Vagina (tissue), 2 donors: ENCODE measurements at places on chromosomes 7 and 10.

GRCh38 chr7:23419845-23420244 lies 50.4 kb downstream of the IGF2BP3 start:
- DNase-seq = no peak

DNA sequence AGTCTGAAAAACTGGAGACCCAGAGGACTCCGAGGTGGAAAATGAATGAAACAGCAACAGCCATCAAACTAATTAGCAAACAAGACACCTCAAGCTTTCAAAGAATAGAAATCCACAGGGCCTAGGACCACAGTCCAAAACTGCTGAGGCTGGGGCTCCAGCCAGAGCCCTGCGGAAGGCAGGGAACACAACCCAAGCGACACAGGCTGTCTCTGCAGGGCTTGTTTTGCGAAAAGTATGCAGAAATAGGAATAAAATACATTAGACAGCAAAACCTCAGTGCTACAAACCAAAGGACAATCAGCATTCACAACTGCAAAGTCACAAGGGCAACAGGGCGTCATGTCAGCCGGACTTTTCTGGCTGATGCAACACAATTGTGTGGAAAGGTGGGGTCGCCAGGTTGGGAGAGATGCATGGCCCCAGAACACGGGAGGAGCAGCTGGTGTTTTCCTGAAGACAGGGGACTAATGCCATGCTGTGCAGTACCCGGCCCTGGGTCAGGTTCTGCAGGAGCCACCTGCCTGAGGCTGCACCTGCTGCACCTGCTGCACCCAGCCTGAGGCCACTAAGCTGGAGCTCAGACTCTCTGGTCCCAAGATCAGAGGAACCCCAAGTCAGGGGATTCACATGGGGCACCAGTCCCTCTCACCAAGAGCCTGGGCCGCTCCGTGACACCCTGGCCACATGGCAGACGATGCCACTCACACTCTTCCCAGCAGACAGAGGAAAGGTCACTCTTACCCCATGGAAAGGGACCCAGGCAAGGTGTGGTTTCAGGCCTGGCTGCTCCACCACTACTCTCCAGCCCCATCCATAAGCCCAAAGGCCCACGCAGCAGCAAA lies 74.2 kb downstream of the MAD1L1 start:
- no peak for DNase-seq

DNA sequence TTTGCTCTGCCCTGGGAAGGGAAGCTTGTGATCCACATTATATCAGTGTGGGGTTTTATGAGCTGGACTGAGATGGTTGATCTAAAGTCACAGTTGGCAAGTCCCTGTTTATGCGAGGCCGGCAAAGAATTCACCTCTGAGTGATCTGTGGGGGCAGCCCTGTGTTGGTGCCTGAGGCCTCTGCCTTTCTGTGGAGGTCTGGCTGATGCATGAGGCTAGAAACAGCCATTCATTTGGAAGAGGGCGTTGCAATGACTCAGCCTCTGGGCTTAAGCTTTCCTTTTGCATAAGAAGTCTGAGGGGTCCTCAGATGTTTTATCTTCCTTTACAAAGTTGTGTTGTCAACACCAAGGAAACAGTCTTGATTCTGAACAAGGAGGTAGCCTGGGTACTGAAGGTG lies 126.9 kb downstream of the MGMT start:
- no peak for DNase-seq

- DNase-seq = no peak
These were observed 147.9 kb downstream of the PLXNA4 start for GRCh38 chr7:132428247-132428919.

GRCh38 chr10:117550076-117550475 lies 7.5 kb downstream of the EMX2 start:
- DNase-seq = no peak

DNA sequence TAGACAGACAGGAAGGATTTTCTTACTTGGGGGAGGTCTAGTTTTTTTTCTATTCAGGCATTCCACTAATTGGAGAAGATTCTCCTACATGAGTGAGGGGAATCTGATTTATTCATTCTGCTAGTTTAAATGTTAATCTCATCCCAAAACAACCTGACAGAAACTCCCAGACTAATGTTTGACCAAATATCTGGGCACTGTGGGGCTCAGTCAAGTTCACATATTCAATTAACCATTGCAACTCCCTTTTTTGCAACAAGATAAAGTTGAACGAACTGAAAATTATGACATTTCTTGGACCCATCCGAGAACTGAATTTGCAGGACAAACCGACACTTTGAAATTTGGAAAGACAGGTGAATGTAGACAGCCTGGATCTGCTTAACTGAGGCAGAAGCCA lies 194.4 kb upstream of the PTER start:
- DNase-seq = no peak

- no peak for DNase-seq
These were observed 56.7 kb downstream of the ZNF365 start for GRCh38 chr10:62430881-62431280.

DNA sequence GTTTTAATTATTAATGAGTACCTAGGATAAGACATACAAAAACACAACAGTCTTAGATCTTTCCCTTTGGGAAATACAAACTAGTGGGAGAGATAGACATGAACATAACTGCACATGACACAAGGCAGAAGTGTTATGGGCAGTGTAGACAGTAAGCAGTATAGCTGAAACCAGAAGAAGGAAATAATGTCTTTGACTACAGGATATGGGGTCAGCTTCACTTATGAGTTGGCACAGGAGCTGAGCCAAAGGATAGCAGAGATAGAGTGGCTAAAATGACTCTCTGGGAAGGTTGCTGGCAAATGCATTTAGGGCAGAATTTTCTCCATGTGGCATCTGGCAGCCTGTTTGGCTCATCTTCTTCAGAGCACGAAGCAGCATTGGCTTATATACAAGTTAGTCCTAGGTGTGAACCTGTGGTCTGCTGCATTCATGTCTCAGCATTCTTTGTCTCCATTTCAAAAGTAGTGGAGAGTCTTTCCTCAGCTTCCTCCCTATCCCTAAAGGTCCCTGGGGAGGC lies 60.3 kb upstream of the FEZF1 start:
- DNase-seq = no peak

DNA sequence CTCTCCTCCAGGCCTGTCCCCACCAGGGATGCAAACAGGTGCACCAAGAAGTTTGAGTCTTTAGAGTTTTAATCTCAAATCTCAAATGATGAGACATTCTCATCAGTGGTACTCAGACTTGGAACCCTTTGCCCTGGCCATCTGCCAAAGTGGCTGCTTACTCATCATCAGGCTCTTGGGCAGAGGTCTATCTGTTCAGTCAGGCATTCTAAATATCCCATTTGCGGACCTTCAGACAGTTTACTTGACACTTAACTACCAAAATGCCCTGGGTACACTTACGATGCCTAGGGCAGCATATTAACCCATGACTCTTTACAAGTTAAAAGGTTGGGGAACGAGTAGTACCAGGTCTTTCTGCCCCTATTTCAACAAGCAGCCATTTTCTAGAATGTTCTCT lies 61.2 kb upstream of the YAE1 start:
- no peak for DNase-seq

GRCh38 chr10:117268258-117268657 lies 27.3 kb downstream of the SLC18A2 start:
- DNase-seq = peak; percentile 77

- DNase-seq = no peak
These were observed 58.7 kb downstream of the CYP51A1 start for GRCh38 chr7:92075455-92076158.

- no peak for DNase-seq
These were observed 1.4 kb downstream of the PPP1R17 start for GRCh38 chr7:31688372-31688771.

- DNase-seq = no peak
These were observed 672.2 kb downstream of the INHBA start for GRCh38 chr7:41030673-41031072.

DNA sequence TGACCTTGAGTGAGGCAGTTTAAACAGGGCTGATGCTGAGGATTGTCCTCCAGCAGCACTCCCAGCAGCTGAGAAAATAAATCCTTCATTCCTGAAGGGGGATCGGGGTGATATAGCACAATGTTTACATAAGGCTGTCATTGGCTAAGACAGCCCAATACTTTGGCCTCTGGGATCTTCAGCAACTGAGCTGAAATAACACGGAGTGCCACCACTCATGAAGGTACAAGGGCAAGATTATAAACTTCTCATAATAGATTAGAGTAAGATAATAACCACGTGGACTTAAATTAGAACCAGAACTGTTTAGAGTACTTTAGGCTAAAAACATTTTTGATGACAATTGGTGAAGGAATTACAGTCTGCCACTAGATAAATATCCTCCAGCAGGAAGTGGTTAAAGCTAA lies 70.0 kb upstream of the PAPSS2 start:
- DNase-seq = no peak

DNA sequence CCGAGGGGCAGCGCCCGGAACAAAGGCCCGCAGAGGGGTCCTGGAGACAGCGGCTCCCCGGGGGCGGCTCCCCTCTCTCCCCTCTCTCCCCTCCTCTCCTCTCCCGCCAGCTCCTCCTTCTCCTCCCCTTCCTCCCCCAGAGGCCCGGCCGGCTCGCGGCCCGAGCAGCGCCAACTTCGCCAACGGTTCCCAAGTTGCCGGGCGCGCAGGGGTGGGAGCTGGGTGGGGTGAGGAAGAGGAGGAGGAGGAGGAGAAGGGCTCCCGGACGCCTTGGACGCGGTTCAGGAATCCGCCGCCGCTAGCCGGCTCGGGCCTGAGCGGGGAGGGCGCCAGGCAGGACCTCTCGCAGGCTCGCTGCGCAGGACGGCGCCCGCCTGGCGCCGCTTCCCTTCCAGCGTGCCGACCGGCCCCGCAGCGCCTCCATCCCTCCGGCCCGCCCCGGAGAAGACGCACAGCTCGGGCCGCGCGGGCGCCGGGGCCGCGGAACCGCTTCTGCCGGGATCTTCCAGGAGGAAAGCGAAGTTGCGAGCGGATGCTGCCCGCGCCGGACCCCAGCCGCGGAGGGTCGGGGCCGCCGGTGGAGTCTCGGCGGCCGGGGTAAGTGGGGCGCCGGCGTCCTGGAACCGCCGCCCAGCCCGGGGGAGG lies at the start of gene CHST3:
Gene CHST3 (plus strand): TSS at position 298 of the 645 bp plus-strand sequence. CDS start 41,448 bp downstream, outside the sequence.
- no peak for DNase-seq

DNA sequence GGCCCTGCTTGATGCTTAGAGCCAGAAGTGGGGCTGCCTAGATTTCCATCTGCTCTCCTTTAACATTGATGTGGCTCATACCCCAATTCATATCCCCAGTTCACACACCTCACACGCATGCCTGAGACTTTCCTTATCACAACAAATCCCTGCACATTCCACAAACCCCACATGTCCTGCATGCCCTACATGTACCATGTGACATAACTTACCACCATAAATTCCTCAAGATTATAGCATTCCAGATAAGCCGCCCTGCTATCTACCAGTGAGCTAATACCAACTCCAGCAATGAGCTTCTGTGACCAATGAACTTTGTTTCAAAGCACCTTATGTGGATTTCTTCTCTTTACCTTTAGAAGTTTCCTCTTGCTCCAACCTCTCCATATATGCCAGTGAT lies 104.7 kb upstream of the RAB11FIP2 start:
- DNase-seq = no peak

DNA sequence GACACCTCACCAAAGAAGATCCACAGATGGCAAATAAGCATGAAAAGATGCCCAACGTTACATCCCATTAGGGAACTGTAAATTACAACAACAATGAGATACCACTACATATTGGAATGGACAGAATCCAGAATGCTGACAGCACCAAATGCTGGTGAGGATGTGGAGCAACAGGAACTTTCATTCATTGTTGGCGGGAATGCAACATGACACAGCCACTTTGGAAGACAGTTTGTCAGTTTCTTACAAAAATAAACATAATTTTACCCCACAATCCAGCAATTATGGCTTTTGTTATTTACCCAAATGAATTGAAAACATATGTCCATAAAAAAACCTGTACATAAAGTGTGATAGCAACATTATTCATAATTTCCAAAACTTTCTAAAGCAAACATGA lies 176.8 kb downstream of the C7orf25 start:
- DNase-seq = no peak
